Muscle of back (tissue), 13 donors: ENCODE measurements at places on chromosomes 7 and 10. TPM values are rescaled to one million over a fixed set of nuclear protein-coding genes. Genes with fewer than 3 reads are reported as not detected.

Gene LIPM
- polyA plus RNA-seq, result not detected

Gene TAS2R39
- not detected for polyA plus RNA-seq

Gene LRRC18
- polyA plus RNA-seq, result not detected

Gene CDK14
- 19.2 TPM for polyA plus RNA-seq

Gene TAS2R41
- polyA plus RNA-seq, result not detected
